ENCODE measurements at places on chromosomes 4 and X.

GRCh38 chr4:170465429-170465828, 375.7 kb upstream of the AADAT start:
- DNase-seq = no peak

GRCh38 chr4:177369372-177369771, 59.7 kb downstream of the NEIL3 start:
- no peak for DNase-seq

DNA sequence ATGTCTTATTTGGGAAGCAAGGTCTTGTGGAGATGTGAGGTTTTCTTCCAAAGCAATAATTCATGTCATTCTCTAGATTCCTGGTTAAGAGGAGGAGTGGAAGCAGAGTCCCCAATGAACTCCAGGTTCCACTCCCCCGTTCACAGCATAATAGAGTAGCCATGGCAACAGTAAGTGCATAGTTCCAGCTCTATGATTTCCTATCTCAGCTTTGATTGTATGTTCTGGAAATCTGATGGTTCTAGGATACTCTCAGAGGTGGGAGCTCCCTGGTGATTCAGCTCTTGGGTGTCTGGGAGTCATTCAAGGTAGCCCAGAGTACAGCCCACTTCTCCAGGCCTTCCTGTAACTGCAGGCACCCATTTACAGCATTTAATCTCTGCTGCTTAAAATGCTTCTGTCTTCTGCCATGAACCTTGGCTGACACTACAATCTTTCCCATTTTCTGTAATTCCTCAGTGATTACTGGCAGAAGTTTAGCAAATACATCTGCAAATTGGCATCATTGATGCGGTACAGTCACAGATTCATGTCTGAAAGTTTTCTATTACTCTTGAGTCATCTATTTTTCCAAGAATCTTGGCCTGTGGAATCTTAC, 242.0 kb downstream of the MAPK10 start:
- no peak for DNase-seq

DNA sequence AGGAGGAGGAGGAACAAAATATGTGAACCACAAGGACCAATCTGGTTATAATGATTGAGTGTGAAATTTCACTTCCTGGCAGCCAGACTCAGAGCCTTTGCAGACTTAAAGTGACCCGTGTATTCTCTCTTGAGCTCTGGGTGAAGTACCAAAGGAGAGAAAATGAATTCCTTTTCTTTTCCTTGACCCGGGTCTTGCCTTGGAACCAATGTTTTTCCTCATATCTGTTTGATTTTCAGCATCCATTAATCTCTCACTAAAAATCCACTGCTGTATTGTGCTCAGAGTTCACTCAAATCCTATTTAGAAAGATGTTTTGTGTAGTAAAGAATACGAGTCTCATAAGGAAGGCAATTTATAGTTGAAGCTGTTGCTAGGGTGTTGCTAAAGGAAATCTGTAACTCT, 78.3 kb upstream of the C1QTNF7 start:
- DNase-seq = no peak

- DNase-seq = no peak
Measured at GRCh38 chrX:117996918-117997480, 119.6 kb downstream of the KLHL13 start.

- no peak for DNase-seq
Measured at GRCh38 chr4:15186149-15186548, 183.9 kb downstream of the CPEB2 start.

DNA sequence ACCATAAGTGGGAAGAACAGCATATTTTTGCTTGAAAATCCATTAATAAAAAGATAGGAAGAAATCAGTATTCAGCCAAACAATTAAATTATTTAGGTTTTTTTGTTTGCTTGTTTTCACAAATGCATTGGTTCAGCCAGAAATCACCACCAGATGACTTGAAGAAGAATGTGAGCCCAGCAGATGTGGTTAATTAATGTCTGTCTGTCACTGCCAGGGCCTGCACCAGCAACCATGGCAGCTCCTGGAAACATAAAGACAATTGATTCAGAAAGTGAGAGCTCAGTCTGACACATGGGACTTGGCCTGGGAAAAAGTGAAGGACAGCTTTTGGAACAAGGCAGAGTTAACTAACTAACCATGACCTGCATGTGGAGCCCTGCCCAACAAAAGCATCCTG, 74.0 kb downstream of the MAOB start:
- DNase-seq = no peak

DNA sequence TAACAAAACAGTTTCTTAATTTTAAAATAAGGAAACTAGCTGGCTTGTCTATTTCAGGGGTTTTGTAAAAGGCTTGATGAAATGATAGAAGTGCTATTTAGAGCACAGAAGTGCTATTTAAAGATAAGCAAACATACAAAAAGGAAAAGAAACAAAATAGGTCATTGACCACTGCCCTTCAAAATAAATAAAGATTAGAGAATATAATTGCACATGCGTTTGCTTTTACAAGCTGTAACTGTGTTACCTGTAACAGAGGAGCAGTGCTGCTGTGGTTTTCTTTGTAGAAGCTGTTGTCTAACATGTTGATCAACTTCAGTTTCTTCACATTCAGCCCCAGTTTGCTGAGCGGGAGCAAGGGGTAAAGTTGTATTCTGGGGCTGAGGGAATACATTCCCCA, 63.5 kb downstream of the WNK3 start:
- no peak for DNase-seq

DNA sequence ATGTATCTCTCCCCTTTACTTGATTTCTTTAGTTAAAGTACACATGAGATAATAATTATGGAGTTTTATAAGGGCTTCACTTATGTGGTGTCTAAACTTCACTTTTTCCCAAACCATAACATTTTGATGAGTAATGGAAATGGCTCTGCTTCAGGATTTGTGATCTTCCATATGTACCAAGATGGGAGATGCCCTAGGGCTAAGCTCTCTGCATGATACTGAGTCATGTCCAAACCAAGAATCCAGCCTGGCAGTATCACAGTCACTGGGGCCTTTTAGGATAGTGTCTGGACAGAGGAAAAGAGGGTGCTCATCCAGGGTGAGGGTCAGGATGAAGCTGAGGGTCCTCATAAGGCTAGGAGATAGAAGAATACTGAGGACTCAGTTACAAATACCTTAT, 47.9 kb upstream of the PAGE3 start:
- DNase-seq = no peak

- DNase-seq = no peak
Measured at GRCh38 chr4:110088670-110089069, 109.7 kb downstream of the ELOVL6 start.

DNA sequence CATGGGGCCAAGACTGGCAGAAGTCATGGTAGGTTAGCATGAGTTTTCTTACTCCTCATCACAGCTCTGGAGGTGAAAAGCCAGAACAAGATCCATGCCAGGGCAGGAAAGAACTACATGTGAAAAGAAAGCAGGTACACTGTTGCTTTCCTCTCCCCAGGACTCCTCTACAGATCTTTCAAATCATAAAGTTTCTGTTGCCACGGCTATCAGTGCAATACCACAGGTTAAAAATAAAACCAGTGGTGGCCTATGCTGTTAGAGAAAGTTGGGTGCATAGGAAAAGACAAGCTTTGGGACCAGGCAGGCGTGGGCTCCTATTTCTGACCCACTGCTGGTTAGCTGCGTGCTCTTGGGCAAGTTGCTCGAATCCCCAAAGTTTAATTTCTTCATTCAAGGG, 81.4 kb downstream of the SH3RF1 start:
- DNase-seq = no peak

GRCh38 chrX:155544881-155545280, 67.9 kb downstream of the TMLHE start:
- no peak for DNase-seq

DNA sequence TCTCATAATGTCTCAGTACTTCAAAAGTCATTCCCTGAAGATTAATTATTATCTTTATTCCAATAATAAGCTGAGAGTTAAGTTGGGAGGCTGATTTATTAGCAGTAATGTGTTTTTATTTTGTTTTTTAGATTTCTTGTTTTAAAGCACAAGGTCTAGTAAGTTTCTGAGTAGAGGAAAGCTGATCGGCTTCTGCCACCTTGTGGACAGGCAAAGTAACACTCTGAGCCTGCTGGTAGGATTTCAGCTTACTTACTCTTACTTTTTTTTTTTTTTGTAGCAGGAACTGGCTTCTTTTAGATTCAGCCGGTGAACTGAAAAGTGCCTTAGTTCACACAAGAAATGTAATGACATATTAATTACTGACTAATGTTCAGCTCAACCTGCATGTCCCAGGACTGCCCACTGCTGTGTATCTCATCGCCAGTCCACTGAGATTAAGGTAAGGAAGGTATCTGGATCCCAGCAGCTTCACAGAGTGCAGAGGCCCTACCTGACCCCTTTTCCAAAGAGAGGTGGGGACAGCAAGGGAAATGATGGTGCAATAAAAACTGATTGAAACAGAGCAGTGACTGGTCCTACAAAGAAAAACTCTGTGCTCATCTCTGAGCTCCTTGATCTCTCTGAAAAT, 126.5 kb downstream of the ADGRA3 start:
- DNase-seq = no peak

DNA sequence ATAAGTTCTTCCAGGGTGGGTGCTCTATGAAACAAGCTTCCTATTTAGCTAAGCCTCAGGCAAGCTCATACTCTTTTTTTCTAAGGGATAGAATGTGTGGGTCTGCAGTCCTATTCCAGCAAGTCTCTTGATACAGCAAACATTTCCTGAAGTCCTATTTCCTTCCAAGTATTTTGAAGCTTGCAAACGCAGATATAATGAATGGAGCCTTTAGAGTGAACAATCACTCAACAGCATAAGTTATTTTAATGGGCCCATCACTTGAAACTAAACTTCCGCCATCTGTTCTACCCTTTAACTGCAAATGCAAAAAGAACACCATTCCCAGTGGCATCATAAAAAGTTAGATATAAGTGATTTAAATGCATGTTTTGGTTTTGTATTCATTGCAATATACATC, 108.3 kb upstream of the TAPT1 start:
- no peak for DNase-seq

- DNase-seq = no peak
Measured at GRCh38 chrX:111759686-111760085, 78.7 kb downstream of the ALG13 start.

DNA sequence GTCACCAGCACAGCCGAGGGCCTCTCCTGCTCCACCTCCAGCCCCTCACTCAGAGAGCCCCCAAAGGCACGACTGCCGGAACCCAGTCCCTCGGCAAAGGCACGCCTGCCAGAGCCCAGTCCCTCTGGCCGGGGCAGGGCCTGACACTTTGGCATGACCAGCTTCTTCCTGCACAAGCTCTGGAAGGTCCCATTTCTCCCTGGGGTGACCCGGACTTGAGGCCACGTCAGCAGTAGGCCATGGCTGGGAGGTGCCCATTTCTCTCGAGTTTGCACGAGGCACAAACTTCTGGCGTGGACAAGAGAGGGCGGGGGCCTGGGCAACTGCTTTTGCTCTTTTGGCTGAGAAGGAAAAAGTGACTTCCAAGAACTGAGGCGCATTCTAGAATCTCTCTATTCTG, 62.2 kb upstream of the GPR78 start:
- no peak for DNase-seq

- no peak for DNase-seq
Measured at GRCh38 chr4:110508827-110509710, 33.1 kb downstream of the ENPEP start.

DNA sequence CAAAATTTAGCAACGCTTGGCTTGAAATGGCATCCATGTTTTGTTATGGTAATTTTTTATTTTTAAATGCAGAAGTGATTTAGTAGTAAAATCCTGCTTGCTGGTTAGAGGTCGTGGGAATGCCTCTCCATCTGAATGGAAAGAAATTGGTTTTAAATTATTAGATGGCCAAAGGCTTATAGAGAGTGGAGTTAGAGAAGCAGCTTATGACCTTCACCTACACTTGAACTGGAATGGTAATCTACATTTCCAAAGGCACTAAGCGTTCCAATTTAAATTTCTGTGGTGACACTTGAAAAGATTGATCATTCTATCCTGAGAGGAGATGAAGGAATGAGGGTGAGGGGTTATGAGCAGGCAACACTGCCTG, 280.7 kb downstream of the RAPGEF2 start:
- no peak for DNase-seq

DNA sequence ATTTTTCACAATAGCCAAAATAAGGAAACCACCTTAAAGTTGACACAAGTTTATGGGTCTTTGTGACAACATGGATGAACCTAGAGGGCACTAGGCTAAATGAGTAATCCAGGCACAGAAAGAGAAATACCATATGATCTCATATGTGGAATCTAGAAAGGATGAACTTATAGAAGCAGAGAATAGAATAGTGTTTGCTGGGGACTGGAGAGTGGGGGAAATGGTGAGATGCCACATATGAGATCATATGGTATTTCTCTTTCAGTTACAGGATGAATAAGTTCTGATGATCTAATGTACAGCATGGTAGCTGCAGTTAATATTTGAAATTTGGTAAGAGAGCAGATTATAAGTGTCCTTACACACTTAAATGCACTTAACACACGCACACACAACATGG, 35.9 kb downstream of the F8A2 start:
- DNase-seq = no peak

DNA sequence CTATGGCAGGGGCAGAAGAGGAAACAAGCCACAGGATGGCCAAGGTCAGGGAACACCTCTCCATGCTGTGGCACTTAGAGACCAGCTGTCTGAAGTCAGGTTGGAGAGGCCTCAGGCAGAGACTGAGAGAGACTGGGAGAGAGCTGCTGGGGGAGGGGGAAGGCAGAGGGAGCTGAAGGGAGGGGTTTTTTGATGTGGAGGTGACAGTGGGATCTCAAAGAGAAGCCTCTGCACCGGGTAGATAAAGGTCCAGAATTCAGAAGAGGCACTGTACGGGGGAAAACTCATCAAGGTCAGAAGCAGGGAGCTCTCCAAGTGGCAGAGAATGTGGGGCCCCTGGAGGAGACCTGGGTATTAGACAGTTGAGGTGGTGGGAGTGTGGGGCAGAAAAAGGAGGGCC, 41.6 kb upstream of the HMGB3 start:
- DNase-seq = no peak

- no peak for DNase-seq
Measured at GRCh38 chr4:144350706-144351105, 210.2 kb upstream of the GYPA start.

Measured in stimulated activated CD4-positive, alpha-beta T cell treated with anti-CD3 and anti-CD28 coated beads, TNF-alpha, amount 100 ng/mL, for 1 hour (primary cell).